OCI-M1 (cell line): ENCODE measurements at places on chromosomes 2 and 18.

- DNase-seq: no peak
These were observed 14.6 kb downstream of the TEX51 start for GRCh38 chr2:126913329-126913728.

DNA sequence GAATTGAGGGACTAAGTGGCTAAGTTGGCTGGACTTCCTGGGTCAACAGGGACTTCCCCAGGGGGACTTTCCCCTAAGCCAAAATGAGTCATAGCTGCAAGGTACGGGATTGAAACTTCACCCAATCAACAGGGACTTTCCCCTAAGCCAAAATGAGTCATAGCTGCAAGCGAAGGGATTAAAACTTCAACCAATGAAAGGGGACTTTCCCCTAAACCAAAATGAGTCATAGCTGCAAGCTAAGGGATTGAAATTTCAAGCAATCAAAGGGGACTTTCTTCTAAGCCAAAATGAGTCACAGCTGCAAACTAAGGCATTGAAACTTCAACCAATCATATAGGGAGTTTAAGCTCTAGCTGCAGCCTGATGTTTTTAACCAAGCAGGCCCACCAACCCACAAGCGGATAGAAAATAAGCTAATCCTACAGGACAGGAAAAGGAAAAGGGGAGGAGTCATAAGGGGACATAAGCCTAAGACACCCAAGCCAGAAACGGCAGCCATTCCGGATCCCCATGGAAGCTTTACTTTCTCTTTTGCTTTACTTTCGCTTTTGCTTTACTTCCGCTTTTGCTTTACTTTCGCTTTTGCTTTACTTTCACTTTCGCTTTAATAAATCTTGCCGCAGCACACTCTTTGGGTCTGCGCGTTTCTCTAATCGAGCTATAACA, 1375.4 kb upstream of the CELF4 start:
- peak; percentile 96 for DNase-seq

- DNase-seq: no peak
These were observed 19.9 kb downstream of the RNF144A start for GRCh38 chr2:6937157-6937556.

DNA sequence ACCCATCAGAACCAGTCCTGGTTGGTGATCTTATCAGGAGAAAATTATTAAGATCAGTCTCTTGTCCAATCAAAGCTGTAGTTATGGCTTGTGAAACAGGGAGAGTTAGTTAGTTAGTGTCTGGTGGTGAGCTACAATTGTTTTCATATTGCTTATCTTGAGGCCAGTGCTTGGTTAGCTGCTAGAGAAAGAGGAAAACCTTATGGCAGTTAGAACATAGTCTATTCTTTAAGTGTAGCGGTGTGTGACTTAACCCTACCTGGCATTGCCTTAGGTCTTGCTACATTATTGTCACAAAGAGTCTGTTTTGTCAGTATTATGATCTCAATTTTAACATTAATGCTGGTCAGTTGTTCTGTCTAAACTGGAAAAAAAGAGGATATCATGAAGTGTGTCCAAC, 11.5 kb upstream of the ABCA12 start:
- no peak for DNase-seq

GRCh38 chr2:198004921-198005829, 200.8 kb downstream of the PLCL1 start:
- DNase-seq: no peak

DNA sequence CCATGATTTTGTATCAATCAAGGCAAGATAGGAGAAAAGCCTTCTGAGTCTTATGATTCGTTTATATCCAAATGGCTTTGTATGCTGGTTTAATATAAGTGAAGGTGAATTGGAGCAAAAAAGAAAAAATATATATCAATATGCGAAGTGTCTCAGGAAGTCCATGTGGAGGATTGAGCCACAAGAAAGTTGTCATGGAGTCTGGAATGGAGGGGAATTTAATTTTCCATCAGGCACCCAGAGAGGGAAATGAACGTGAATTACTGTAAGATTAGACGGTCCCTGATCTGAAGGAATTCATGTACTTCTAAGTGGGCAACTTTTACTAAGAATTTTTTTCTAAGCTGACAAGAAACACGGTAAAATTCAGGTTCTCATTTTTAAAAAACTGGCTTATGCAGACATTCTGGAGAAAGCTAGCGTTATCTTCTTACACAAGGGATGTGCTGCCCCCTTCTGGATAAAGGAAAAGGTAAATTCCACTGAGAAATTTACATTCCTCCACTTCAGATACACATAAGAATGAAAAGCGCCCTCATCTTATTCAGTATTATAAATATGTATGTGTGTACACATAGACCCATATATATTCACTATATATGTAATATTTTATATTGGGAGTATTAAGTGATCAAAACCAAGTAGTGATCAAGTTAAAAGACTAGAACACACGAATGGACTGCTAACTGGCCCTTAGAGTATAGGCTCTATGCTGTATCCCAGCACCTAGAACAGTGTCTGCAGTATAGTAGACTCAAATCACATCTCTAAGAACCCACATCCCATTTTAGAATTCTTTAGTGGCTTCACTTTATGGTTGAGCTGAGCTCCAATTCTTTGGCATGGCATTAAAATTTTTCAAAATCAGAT, 289.0 kb upstream of the TFPI start:
- DNase-seq: peak; percentile 82

- DNase-seq: no peak
These were observed 102.6 kb downstream of the RTN4 start for GRCh38 chr2:54947646-54948045.

DNA sequence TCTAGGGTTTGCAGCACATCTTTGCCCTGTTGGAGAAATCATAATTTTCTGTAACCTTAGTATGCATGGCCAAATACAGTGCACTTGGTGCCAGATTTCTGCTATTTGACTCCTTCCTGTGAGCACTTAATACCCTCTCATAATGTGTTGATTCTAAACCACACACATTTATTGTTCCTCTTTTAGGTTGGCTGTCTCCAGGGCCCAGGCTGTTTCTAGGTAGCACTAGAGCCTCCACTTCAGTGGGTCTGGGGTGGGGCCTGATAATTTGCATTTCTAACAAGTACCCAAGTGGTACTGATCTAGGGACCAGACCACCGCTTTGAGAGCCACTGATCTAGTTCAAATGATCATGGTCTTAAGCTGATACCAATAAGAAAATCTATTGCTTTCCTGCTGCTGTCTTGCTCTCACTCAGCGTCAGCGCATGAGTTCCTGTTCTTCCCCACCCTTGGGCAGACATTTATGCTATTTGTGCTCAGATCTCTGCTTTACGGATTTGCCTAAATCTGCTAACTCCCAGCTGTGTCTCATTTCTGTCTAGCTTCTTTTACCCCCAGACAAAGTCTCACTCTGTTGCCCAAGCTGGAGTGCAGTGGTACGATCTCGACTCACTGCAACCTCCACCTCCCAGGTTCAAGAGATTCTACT, 7.4 kb downstream of the PTRHD1 start:
- DNase-seq: peak; percentile 42

DNA sequence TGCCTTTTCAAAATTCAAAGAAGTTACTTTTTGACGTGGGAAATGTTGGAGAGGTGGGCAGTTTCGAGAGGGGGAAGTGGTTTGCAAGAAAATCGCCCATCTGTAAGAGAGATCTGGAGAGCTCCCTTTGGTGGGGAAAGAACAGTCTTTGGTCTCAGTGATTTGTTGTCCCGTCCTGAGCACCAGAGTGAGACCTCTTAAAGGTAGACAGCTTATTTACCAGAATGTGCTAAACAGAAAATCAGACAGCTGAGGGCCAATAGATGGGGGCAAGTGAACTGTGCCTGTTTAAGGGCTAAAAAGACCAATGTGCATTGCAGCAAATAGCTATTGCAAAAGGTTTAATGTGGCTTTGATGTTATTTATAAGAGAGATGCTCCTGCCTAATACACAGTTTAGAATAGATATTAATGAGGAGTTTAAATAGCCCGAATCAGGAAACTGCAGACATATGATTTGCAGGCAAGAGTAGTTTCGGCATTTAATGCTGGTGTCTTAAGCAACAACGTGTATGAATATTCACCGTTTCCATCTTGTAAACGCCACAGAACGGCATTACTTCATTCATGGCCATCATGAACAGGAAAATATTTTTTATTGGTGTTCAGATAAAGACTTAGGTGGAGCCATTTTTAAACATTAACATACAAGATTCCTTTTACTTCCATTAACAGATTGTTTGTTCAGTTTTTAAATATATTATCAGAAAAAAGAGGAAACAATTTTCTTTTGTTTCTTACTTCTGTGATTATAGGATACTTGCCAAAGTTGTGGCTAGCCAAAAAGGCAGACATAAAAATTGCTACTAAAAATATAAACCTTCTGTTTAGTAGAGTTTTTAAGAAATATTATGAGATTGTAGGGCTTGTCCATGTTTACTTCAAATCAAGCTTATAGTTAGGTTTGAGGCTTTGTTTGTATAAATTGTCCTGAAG, 29.6 kb downstream of the ARHGAP15 start:
- no peak for DNase-seq

GRCh38 chr2:102850888-102851287, 89.1 kb downstream of the TMEM182 start:
- DNase-seq: no peak

- peak; percentile 42 for DNase-seq
These were observed 28.0 kb upstream of the ARHGEF4 start for GRCh38 chr2:130808482-130809268.

DNA sequence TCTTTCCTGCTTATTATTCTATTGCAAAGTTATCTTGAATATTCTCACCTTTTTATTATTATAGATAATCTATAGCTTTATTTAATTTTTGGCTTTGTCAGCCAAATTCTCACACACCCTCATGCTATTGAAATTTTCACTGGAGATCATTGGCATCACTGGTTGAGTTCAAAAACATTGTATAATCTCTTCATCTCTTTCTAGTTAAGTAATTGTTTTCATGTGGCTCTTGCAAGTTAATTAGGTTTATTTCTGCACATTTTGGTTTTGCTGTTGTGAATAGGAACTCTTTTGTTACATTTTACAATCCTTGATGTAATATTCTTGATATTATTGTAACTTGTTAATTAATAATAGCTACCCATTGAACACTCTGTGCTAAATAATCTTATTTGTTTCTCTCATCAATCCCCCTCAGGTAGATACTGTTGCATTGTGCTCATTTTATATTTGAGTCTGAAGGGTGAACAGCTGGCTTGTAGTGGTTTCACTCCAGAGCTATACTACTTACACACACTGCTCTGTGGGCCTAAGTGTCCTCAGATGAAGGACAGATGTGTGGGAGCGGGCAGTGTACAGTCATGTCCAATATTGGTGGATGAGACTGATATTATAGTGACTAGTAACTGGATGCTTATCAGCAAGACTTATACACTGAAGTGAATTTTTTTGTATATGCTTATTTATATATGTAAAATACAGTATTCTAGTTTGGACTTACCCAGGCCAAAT, 112.7 kb downstream of the LCLAT1 start:
- DNase-seq: no peak

GRCh38 chr2:31138037-31138962, at the start of gene GALNT14:
Gene GALNT14 (minus strand): TSS chr2:31138440. CDS start chr2:31138086, 354 bp downstream.
- DNase-seq: no peak

GRCh38 chr18:37689841-37690240, 124.2 kb upstream of the CELF4 start:
- no peak for DNase-seq

DNA sequence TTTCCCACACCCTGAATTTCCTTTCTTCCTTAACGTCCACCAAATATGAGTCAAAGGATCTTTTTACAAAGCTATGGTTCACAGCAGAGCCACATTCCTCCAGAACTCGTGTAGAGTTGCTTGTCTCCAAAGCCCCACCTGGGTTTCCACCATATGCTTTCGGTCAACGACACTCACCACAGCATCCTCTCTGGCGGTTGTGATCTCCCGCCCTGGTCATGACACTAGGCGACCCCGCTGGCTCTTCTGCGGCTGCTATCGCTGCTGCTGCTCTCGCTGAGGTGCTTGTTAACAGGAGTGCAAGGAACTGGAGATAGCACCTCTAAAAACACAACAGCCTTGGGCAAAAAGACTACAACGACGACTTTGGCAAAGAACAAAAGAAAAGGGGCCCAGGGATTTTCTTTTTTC, 340 bp downstream of the SLC40A1 start:
- DNase-seq: peak; percentile 83
